ENCODE measurements at places on chromosomes 3 and 15.

DNA sequence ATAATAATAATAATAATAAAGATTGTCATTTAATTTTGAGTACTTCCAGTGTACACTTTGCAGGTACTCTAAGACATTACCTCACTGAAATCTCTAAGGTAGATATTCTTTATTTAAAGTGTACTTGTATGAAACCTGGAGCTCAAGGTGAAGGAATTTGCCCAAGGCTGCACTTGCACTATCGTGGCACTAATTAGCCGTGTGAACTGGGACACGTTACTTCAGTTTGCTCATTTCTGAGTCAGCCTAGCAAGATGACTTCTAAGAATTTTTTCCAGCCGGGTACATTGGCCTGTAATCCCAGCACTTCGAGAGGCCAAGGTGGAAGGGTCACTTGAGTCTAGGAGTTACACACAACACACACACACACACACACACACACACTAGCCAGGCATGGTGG lies 33.5 kb downstream of the MLH1 start:
- DNase-seq = no peak

- DNase-seq = no peak
Observed at GRCh38 chr3:168801794-168802193, 706.1 kb upstream of the GOLIM4 start.

- DNase-seq = no peak
Observed at GRCh38 chr3:55601366-55602080, 114.4 kb upstream of the WNT5A start.

- no peak for DNase-seq
Observed at GRCh38 chr3:151204530-151205402, 1.8 kb upstream of the GPR171 start.

GRCh38 chr3:197302696-197303341 lies 4.4 kb upstream of the DLG1 start:
- DNase-seq = no peak

DNA sequence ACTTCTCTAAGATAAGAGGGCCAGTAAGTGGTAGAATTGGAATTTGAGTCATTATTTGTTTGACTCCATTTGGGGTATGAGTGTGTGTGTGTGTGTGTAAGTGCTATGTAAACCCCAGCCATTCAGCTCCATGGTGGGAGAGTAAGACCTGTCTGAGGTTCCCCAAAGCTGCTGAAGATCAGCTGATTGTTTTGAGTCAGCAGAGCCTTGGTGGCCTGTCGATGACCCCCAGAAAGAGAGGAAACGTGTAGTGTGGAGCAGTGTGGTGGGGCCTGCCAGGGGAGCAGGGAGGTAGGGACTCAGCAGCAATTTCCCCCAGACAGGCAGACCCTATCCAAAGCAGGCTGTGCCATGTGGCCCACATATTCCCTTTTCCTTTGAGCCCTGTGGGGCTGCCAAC lies 5.3 kb downstream of the DVL3 start:
- no peak for DNase-seq

DNA sequence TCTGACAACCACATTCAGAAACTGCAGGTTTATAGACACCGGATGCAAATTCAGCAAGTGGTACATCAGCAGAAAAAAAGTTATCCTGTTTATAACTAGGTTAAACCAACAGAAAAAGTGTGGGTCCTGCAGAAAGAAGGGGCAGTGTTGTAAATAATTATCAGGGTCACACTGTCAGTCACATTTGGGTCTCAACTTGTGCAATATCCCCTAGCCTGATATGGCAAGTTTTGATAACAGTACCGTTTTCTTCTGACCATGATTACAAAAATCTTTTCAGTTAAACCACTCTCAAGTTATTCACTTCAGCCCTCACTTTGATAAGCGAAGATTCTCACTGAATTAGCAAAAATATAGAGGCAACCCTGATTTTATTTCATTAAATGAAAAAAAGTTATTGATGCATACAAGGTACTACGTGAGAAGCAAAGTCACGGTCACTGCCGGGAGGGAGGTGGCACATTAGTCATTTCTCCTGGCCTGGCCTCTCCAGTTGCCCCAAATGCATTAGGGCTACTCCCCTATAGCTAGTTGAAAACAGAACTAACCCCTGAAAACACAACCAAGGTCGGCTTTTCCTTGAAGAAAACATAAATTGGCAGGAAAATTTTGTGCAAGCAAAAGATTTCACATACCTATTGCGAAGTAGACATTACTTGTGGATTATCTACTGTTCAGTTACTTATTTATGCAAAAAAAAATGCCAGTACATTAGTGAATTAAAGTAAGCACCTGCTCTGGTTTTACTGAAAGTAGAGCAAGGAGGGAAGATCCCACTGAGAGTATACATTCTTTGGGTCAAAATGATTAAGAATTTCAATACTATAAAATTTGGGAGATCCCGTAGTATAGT lies 28.6 kb downstream of the IL5RA start:
- no peak for DNase-seq

- DNase-seq = no peak
Observed at GRCh38 chr3:30597131-30597768, 9.2 kb upstream of the TGFBR2 start.

DNA sequence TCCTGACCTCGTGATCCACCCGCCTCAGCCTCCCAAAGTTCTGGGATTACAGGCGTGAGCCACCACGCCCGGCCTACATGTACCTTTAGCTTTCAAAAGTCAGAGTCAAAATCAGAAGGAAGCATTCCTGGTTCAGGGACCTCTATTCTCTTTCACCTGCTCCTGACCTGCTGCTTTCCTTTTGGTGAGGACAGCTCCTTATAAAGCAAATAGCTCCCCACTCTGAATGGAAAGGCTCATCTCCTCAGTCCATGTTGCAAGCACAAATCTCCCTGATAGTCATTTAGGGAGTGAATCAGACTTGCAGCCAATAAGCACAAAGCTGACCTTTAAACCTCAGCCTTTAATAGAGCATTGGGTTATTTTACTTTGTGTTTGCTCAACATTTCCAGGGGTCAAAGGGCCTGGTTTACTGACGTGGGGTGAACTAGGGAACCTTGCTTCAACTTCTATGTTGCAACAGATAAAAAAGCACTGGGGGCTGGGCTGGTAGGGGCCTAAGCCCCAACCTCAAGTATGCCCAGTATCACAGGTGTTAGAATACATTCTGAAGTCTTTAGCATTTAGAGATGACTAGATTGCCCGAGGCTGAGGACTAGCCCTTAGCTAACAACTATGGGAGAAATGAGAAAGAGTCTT lies 43.1 kb downstream of the THRB start:
- no peak for DNase-seq

GRCh38 chr3:11570789-11571495 lies 72.8 kb downstream of the VGLL4 start:
- no peak for DNase-seq

GRCh38 chr3:43727930-43728329 lies 37.2 kb downstream of the ABHD5 start:
- DNase-seq = no peak

- DNase-seq = no peak
Observed at GRCh38 chr3:23624305-23624704, 181.4 kb upstream of the UBE2E1 start.

GRCh38 chr15:66057089-66057488 lies 187.8 kb downstream of the RAB11A start:
- no peak for DNase-seq

GRCh38 chr15:72967811-72968530 lies 84.3 kb upstream of the NEO1 start:
- DNase-seq = no peak

GRCh38 chr3:147712357-147712756 lies 303.2 kb downstream of the ZIC1 start:
- DNase-seq = no peak

All from stimulated activated CD8-positive, alpha-beta memory T cell treated with anti-CD3 and anti-CD28 coated beads, Interleukin-4, amount 100 ng/mL, for 1 hour (primary cell).